ENCODE measurements at places on chromosomes 12 and 14. TPM values are rescaled to one million over a fixed set of nuclear protein-coding genes. Genes with fewer than 3 reads are reported as not detected.

HOXC12 gene
- total RNA-seq = not detected

FNTB gene
- 10.0 TPM for total RNA-seq

TAS2R10 gene
- 0.53 TPM for total RNA-seq

EML5 gene
- total RNA-seq = not detected

C14orf132 gene
- 15.3 TPM for total RNA-seq

SPTLC2 gene
- total RNA-seq = 14.4 TPM

IL22 gene
- not detected for total RNA-seq

LHX5 gene
- total RNA-seq = not detected

SOAT2 gene
- total RNA-seq = not detected

CLEC2A gene
- 5.6 TPM for total RNA-seq
